ENCODE measurements at places on chromosomes 1 and 21.

- no peak for DNase-seq
These were observed 10.9 kb downstream of the CLCA4 start for GRCh38 chr1:86557739-86558138.

- DNase-seq: no peak
These were observed 207.1 kb downstream of the NUF2 start for GRCh38 chr1:163528710-163529348.

DNA sequence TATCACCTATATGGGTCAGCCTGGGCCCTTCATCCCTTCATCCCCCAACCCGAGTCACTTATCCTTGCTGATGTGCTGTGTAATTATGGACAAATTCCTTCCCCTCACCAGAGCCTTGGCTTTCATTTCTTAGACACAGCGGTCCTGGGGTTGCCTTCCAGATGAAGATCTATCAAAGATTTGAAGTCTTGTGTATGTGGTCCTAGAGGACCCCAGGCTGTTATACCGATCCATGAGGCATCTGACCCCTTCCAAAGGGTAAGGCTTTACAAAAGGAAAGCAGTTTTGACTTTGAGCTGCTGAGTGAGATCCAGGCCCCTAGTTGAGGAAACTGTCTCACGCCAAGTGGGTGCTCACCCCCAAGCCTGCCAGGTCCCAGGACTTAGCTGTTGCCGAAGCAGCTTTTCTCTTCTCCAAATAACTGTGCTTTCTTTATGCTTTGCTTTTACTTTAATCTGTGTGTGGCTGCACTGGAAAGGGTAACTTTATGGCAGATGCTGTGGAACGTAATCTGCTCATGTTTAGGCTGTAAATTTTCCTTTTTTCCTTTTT is 37.6 kb downstream of the MAN1C1 start:
- DNase-seq: no peak

DNA sequence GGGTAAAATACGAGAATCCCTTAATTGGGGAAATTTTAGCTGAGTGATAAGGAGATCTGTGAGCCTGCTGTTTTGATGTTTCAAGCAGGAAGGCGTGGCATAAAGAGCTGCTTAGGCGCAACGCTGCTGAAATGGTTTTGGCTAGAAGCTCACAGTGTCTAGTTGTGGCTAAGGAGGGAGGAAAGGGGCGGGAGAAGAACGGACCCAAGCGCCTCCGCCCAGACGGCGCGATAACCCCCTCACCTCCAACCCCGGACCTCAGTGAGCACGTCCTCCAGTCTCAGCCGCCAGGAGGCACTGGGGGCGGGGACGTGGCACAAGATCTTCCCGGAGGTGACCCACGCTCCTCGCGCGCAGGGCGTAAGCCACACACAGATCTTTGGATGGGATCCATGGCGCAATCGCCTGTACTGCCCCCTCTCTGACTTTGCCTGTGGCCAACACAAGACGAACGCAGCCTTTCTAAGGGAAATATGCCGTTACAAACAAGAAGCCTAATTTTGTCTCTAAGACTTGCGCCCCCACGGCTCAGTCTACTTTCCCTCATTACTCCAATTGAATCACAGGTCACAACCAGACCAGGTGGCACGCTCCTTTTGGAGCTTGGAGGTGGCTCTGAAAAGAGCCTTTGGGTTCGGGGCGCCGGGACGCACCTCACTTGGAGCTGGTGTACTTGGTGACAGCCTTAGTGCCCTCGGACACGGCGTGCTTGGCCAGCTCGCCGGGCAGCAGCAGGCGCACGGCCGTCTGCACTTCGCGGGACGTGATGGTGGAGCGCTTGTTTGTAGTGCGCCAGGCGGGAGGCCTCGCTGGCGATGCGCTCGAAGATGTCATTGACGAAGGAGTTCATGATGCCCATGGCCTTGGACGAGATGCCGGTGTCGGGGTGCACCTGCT is 23.4 kb upstream of the RNF187 start:
- DNase-seq: no peak

DNA sequence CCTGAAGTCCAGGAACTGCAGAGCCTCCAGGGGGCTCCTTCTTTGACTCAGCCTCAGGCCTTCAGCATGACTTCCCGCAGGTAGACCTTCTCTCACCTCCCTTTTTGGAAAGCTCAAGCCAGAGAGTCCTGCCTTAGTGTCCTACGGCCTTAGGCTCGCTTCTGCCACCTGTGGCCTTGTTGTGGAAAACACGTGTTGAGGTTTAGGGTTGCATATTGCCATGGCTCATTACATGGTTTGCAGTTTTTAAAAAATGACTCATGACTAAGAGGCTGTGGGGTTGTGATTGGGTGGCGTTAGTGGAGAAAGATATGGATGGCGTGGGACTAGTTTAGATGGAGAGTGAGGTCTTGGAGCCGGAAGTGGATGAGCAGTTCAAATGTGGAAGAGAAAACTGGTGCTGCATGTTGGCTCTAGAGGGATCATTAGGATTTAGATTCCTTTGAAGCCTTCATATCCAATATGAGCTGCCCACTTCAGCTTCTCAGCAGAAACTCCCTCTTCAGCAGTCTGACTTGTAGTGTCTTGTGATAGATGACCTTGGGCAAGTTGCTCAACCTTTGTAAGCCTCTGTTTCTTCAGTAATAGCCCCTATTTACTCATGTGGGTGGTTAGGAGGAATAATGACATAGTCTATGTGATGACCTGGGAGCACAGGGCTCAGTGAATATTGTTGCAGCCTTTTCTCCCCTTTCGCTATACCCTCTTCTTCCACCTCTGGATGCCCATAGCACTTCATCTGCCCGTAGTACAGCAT is 6.5 kb upstream of the FGGY start:
- DNase-seq: no peak

- no peak for DNase-seq
These were observed 1.7 kb upstream of the AURKAIP1 start for GRCh38 chr1:1376551-1377226.

- no peak for DNase-seq
These were observed 233.0 kb upstream of the IRF2BP2 start for GRCh38 chr1:234842726-234843641.

DNA sequence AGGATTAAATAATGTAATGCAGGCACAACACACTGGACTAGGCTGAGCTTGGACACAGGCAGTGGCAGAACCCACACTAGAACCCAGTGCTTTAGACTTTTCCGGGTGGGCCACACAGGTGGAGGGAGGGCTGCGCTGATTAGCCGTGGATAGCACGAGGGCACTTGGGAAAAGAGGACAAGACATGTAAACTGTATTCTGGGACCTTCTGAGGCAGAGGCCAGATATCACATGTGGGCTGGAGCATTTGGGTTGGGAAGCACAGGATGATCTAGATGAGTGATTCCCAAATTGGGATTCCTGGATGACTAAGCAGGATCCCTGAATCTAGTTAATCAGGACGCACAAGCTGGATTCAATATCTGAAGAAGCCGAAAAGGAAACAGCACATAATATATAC is 20.3 kb upstream of the A3GALT2 start:
- no peak for DNase-seq

DNA sequence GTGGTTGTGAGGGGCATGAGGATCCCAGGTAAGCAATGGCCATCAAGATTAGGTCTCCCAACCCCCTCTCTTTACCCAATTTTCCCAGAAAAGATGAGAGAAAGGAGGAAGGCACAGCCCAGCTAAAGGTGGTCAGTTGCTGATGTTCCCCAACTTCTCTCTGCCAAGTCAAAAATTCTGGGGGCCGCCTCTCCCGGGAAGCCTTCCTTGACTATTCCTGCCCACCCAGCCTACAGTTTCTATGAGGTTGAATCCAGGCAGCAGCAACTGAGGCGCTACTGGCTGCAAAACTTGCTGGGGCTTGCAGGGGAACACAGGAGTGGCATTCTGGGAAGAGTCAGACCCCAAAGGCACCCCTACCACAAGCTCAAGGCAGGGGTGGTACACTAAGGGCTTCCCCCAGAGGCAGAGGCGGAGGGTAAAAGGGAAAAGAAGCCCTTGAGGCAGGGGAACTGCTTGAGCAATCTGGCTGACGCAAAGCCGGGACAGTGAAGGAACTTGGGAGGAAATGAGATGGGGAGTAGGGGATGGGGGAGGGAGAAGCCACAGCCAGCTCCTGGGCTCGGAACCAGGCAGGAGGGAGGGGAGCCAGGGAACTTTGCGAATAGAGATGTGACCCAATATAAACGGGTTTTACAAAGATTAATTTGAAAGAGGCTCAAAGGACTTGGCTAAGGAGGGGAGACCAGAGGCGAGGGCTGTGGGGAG is 31.2 kb downstream of the SDC3 start:
- DNase-seq: no peak

GRCh38 chr1:184622136-184622823 is 132.4 kb downstream of the EDEM3 start:
- no peak for DNase-seq

GRCh38 chr1:55399346-55399745 is 184.2 kb upstream of the USP24 start:
- no peak for DNase-seq

DNA sequence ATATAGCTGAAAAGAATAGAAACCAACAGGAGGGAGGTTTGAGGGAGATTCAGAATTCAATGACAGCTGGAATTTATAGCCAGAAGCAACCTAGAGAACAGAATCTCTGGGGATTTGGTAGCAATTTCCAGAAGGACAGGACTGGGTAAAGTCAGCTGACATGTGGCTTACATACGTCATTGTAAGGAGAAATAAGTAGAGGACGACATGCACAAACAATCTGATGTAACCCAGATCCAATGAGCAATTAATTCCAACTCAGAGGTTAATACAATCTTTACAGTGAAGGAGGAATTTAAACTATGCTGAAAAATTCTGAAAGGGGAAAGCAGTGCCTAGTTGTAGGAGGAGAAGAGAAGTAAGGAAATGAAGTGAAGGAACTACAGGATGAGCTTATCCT is 383.9 kb downstream of the PTBP2 start:
- DNase-seq: no peak

DNA sequence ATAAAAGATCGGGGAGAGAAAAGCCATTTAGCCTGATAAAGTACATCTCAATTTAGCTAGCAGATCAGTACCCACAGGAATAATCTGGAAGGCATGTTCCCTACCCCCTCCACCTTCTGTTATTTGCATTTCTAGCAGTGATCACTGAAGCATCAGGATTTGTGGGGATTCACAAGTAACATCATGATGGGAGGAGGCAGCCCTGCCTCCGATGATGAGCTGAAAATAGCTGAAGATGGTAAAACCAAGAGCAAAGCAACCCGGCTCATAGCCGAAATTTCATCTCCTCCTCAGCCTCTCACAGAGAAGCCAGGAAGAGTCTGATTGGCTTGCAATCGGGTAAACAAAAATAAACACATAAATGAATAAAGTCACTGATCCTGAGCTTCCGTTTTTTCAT is 2.4 kb downstream of the CCSAP start:
- DNase-seq: no peak

- no peak for DNase-seq
These were observed 58.5 kb upstream of the KLHDC7A start for GRCh38 chr1:18422076-18422777.

GRCh38 chr1:87362063-87362833 is 33.6 kb downstream of the LMO4 start:
- no peak for DNase-seq

- no peak for DNase-seq
These were observed 5.0 kb downstream of the MTF1 start for GRCh38 chr1:37854406-37854805.

DNA sequence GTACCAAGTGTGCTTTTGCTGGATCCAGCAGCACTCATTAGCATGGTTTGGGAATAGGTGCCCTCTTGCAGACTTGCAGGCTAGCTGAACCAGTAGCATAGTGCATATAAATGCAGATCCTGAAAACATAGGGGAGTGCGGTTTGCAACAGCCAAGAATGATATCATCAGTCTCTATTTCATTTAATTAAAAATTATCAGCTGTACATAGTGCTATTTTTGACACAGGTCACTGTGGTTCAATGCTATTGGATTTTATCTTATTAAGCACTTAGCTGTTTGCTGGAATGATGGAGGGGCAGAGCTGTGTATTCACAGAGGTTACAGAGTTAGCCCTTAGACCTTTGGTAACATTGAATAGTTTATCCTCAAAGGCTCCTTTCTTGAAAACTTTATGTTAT is 43.6 kb downstream of the CYYR1 start:
- DNase-seq: no peak

GRCh38 chr1:176617881-176618280 is 154.9 kb downstream of the PAPPA2 start:
- DNase-seq: no peak

DNA sequence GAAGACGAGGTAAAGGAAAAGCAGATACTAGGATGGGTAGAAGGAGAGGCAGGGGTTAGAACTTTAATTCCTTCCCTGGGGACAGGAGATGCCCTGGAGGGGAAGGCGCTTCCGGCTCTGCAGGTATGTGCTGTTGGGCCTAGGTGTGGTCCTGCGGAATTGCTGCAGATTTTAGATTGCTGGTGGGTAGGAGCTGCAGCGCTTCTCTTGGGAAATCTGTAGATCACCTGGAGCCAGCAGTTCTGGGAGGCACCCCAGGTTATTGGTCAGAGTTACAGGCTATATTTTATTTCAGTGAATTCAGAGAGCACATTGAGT is 1.1 kb downstream of the MGST3 start:
- DNase-seq: no peak

DNA sequence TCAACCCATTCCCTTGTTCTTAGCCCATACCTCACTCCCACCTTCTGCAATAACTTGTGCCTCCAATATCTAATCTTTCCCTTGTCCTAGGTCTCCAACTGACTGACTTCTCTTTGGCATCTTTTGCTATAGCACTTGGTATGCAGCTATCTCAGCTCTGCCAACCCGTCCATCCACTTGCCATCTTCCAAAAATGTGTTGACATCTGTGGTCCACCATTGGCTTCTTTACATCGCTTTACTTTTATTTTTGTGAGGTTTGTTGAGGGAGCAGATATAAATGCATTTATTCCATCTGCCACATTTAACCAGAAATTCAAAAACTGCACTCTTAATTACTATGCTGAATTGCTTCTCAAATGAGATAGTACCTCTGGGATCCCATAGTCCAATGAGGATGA is 24.9 kb upstream of the PSMB2 start:
- no peak for DNase-seq

GRCh38 chr1:180935326-180936109 is 22.8 kb downstream of the KIAA1614 start:
- DNase-seq: no peak

DNA sequence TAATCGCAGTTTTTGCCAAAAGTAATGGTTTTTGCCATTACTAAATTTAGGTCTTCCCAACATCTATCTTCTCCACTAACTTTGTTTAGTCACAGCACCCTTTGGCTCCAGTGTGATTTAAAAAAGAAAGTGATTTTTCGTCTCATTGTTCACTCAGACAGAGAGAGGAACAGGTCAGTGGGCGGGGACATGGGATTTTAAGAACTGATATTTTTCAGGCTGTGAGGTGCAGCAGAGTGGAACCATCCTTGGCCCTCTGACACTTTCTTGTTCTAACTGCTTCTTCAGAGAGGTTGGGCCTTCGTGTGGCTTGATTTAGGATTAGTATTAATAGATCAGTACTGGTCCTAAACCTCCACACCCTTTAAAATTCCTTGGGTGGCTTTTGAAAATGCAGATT is 38.8 kb downstream of the CASQ2 start:
- DNase-seq: no peak

DNA sequence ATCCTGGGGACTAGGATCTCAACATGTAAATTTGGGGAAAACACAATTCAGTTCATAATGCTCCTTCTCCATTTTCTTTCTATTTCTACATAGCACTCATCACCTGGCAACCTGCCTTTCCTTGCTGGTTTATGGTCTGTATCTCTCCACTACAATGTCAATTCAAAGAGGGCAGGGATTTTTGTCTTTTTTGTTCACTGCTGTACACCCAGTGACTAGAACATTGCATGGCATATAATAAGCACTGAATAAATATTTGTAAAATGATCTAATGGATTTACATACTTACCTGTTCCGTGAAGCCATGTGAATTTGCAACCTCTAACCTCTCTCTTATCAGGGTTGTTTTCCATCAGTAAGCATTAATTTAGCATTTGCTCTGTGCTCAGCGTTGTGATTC is 27.4 kb upstream of the TBX15 start:
- DNase-seq: no peak
